ENCODE measurements at places on chromosomes 6 and 20.

- DNase-seq: no peak
Observed at GRCh38 chr20:3678856-3679720, 2.7 kb downstream of the ADAM33 start.

DNA sequence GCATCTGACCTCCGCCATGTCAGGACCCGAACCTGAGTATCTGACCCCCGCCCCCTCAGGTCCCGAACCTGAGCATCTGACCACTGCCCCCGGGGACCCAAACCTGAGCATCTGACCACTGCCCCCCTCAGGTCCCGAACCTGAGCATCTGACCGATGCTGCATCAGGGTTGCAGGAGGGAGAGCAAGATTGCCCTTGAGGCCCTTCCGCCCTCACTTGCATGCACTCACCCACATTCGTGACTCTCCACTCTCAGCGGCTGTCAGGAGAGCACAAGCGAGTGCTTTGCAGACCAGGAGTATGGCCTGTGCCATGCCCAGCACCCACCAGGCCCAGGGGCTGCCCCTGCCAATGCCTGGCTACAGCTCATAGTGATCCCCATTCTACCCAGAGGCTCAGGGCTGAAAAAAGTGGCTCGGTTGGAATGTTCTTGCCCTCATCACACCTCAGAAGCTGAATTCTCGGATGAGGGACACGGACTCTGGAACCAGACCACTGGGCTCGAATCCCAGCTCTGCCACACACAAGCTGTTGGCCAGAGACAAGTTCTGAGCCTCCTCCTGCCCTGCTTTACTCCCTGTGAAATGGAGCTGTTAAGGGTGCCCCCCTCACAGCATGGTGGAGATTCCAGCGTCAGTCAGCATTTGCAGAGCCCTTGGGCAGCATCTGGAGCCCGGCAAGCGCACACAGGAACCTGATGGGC lies 82.1 kb downstream of the DLL1 start:
- no peak for DNase-seq

DNA sequence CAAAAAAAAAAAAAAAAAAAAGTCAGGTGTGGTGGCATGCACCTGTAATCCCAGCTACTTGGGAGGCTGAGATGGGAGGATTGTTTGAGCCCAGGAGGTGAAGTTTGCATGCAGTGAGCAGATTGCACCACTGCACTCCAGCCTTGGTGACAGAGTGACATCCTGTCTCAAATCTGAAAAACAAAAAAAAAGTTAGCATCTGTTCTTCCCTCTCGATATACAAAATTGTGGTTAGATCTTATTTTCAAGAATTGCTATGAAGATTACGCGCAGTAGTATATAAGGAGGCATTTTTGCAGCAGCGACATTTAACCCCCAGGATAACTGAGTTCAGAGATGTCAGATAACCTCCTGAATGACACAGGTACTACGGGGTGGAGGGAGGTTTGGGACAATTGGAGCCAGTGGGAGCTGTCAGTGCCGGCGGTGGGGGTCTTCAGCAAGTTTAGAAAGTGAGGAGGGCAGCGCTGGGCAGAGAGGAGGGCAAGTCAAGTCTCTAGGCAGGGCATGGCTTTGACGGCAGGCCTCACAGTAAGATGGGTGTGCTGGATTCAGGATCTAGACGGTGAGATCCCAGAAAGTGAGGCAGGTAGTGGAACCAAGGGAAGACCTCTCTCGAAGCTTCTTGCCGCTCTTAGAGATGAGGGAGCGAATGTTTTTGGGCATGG lies 26.2 kb upstream of the MRPS18A start:
- no peak for DNase-seq

GRCh38 chr6:53476964-53477363 lies 67.9 kb downstream of the GCLC start:
- no peak for DNase-seq

DNA sequence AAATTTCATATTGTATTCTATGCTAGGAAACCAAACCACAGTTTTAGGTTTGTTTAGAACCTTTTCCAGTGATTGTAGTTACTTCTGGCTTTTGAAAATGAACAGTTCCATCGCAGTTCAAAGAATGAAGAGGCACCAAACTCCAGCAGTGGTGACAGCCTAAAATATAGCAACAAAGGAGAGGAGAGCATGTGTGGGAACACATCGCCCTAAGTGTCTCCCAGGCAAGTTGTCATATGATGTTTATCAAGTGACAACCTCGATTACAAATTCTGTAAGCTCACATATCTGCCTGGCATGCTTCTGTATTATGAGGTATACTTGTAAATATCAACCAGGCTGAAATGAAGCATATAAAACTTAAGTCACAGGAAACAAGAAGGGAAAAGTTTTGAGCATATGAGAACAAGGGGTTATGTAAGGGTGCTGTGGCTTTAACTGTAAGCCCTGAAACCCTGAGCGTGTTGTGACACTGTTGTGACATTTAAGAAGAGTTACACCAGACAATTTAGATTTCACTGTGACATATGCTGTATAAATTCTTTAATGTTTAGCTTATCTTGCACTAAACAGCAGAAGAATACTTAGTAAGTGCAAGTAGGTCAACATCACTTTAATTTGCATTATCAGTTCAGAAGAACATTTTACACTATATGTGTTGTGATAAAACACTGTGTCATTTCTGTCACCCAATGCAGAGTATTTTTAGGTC lies 29.1 kb upstream of the FBXL4 start:
- DNase-seq: no peak

- no peak for DNase-seq
Observed at GRCh38 chr6:119834418-119834817, 484.9 kb upstream of the MAN1A1 start.

DNA sequence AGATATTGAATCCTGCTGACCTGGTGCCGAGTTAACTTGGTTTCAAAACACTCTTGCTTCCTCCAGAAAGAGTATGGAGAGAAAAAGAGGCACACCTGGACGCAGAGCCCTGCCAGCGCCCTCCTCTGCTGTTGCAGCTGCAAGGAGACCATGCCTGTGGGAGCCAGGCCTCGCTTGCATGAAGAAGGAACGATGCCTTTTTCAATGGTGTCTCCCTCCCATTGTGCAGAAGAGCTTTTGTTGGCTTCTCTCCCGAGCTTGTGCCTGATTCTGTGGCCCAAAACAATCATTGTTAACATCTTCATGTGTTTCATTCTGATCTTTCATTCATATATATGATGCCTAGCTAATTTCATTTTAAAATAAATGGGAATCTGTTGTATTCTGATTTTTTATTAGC lies 98.1 kb downstream of the FAM120B start:
- DNase-seq: no peak

GRCh38 chr6:56938649-56939191 lies 16.2 kb upstream of the BEND6 start:
- peak; percentile 98 for DNase-seq

DNA sequence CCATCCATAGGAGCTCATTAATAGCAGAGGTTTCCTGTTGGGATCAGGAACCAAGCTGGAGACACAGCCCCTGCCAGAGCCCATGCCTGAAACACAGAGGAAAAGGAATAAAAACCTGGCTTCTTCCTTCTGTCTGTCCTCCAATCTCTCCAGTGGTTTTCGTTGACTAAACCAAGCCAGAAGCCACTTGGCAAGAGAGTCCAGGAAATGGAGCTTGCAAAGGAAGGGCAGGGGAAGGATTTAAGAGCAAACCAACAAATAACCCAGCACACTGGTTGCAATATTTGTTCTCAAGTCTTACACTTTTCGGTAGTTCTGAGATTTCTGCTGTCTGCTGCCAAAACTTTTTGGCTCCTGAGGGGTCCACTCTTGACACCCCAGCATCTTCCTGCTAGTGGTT lies 137.0 kb upstream of the BMP2 start:
- DNase-seq: no peak

DNA sequence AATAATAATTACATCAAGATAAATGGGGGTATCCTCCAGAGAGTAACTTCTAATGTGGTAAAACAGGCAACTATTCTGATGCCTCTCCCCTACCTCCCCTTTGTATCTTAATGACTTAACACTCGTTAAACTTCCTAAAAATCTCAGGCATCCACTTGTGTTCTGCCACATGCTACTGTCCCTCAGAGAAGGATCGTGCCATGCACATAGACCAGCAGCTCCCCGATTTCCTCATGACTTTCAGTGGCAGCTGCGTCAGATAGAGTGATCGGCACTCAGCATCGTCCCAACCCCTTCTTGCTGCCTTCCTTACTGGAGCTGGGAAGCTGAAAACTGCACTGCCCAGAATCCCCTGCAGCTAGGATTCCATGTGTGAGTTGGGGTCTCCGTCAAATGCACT lies 32.1 kb downstream of the RIPOR2 start:
- DNase-seq: peak; percentile 97

- no peak for DNase-seq
Observed at GRCh38 chr6:53857318-53858094, 62.7 kb downstream of the LRRC1 start.

DNA sequence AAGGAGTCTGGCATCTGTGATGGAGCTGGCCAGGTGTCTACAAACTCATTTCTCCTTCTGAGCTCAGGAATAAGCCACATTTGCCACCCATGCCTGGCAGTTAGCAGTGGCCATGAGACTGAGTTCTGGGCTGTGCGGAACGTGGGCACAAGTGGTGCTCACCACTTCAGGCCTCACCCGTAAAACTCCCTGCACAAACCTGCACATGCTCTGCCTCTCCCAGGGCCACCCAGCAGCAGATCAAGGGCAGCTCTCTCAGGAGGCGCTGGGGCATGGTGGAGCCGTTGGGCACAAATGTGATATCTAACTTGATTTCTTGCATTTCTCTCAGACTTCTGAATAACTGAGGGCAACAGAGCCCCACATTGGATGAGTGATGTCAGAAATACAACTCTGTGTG lies 269.5 kb downstream of the HIVEP2 start:
- DNase-seq: no peak

- DNase-seq: no peak
Observed at GRCh38 chr6:16162003-16162402, 33.1 kb downstream of the MYLIP start.

- DNase-seq: peak; percentile 90
Observed at GRCh38 chr6:150273457-150274309, 95.1 kb upstream of the IYD start.

- peak; percentile 53 for DNase-seq
Observed at GRCh38 chr6:6221787-6222535, 98.5 kb downstream of the F13A1 start.

DNA sequence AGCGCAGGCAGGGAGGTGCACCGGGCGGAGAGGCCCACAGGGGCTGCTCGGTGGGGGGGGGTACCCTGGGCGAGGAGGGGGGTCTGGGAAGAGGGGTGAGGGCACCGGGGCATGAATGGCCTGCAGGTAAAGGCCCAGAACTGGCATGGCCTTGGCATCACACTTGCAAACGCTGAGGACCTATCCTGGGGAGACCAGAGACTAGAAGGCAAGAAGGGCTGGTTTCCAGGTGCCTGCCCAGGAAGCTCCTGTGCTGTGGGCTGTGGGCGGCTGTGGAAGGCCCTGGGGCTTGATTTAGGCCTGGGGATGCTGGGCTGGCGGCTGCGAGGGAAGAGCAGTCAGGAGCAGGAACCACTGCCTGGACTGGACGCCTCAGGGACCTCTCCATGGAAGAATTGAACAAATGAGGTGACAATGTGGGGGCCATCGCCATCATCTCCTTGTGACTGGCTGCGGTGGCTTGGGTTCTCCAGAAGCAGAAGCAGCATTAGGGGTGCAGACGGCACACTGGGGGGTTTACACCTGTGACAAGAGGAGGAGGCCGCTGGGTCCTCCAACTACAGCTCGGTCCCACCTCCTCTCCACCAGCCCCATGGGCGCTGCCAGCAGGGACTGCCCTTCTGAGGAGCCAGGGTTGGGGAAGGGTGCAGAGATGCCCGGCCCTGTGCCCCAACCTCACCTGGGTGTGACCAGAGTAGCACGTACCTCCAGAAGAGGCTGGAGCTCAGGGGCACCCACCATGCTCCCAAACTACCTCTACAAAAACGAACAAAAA lies 32.1 kb upstream of the IRF4 start:
- DNase-seq: no peak

DNA sequence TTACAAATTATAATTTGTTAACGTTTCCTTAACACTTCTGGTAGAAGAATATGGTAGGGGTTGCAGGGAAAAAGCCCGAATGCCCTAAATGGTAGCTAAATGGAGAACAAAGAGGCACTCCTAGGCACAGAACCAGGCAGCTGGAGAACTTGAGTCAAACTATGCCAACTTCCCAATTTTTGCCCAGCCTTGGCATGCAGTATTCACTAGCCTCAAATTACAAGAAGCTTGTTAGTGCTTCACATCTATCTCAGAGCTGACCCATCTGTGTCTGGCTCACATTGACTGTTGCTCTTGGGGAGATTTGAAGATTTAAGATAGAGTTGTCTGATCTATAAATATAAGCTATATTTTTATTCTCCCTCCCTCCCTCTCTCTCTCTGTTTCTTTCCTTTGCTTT lies 19.4 kb upstream of the LRFN2 start:
- no peak for DNase-seq

DNA sequence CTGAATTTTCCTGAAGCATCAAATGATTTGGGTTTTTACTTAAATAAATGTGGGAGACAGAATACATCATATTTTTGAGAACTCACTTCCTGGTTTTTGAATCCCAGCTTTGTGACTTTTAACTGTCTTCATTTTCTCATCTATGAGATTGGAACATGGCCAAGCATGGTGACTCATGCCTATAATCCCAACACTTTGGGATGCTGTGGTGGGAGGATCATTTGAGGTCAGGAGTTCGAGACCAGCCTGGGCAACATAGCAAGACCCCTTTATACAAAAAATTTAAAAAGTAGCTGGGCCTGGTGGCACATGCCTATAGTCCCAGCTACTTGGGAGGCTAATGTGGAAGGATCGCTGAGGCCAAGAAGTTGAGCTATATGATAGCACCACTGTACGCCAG lies 122.3 kb downstream of the QKI start:
- peak; percentile 58 for DNase-seq

DNA sequence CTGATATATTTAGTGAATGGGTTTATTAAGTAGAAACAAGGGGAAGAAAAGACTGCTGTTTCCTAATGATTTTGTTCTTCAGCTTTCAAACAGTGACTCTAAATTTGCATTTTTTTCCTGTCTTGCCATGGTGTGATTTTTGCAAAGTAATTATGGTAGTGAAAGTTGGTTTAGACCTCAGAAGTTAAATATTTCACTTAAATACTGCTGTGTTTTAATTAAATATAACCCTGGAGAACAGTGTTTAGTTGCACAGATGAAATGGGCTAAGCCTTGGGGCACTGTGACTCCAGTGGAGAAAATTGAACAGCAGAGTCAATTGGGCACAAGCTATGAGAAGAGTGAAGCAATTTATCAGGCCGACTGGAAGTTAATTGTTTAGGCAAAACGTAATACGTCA lies 111.1 kb upstream of the MCHR2 start:
- no peak for DNase-seq

DNA sequence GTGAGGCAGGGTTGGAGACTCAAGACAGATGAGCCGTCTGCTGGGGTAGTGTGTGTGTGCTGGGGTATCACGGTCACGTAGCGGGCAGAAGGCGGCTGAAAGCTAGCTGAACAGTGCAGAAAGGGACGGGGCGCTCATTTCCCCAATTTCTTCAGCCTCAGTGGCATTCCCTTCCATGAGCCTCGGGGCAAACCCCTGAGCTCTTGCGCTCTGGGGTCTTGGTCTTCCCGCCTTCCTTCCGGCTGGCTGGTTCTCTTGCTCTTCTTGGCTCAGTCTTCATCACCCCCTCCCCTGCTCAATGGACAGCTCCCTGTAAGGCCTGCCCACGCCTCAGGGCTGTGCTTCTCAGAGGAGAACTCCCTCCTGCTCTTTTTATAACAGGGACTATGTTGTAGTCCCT lies 15.5 kb upstream of the TMEM181 start:
- no peak for DNase-seq

- no peak for DNase-seq
Observed at GRCh38 chr6:91271807-91272206, 684.9 kb upstream of the MAP3K7 start.

GRCh38 chr6:108591040-108591816 lies 30.5 kb downstream of the FOXO3 start:
- no peak for DNase-seq

- DNase-seq: peak; percentile 5
Observed at GRCh38 chr6:145278163-145278807, 457.0 kb downstream of the EPM2A start.
